ENCODE measurements at places on chromosomes 12 and 14. TPM values are rescaled to one million over a fixed set of nuclear protein-coding genes. Genes with fewer than 3 reads are reported as not detected.

GRCh38 chr14:90649557-90650135 lies 166.6 kb downstream of the TTC7B start:
- no peak overlapping the region for H3K27ac ChIP-seq
- H3K36me3 ChIP-seq = no peaks in the 10 kb centered on the region
- no peak overlapping the region for H3K4me3 ChIP-seq
- H3K4me1 ChIP-seq = peaks cover 21% of the 10 kb centered on the region
- no peak for DNase-seq
- no peaks in the 10 kb centered on the region for H3K27me3 ChIP-seq

GRCh38 chr14:77265561-77266335 lies 5.3 kb downstream of the NGB start:
- no peaks in the 10 kb centered on the region for H3K4me1 ChIP-seq
- DNase-seq = no peak
- no peaks in the 10 kb centered on the region for H3K36me3 ChIP-seq
- no peak overlapping the region for H3K27ac ChIP-seq
- no peak overlapping the region for H3K4me3 ChIP-seq

DNA sequence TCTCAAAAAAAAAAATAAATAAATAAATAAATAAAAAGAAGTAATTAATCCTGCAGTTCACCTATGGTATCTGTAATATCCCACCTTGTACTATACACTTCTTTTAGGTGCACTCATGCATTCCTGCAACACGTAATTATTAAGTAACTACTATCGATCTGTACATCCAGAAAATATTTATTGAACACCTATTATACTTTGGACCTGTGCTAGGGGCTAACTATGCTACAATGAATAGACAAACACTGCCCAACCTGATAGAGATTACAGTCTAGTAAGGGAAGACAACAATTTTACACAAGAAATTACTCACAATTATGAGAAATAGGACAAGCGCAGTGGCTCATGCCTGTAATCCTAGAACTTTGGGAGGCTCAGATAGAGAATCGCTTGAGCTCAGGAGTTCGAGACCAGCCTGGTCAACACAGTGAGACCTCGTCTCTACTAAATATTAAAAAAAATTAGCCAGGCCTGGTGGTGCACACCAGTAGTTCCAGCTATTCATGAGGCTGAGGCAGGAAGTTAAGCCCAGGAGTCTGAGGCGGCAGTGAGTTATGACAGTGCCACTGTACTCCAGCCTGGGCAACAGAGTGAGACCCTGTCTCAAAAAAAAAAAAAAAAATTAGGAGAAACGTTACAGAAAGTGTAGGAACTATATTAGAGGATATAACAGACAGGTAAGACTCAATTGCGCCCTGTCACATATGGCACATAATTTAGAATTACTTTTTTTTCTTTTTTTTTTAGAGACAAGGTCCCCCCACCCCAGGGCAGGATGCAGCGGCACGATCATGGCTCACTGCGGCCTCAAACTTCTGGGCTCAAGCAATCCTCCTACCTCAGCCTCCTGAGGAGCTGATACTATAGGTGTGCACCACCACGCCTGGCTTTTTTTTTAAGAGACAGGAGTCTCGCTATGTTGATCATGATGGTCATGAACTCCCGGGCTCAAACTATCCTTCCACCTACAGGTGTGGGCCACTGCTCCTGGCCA lies 1.2 kb downstream of the NRDE2 start:
- no peak for DNase-seq
- no peaks in the 10 kb centered on the region for H3K27me3 ChIP-seq
- H3K4me3 ChIP-seq = peak overlapping the region; percentile 65
- H3K27ac ChIP-seq = 0 out of 2 replicates have a peak overlapping the region, but pooled peaks have one; percentile 70

ADGRD1 gene
- not detected for total RNA-seq

CCDC197 gene
- not detected for total RNA-seq
